ENCODE measurements at places on chromosomes 2 and 18.

DNA sequence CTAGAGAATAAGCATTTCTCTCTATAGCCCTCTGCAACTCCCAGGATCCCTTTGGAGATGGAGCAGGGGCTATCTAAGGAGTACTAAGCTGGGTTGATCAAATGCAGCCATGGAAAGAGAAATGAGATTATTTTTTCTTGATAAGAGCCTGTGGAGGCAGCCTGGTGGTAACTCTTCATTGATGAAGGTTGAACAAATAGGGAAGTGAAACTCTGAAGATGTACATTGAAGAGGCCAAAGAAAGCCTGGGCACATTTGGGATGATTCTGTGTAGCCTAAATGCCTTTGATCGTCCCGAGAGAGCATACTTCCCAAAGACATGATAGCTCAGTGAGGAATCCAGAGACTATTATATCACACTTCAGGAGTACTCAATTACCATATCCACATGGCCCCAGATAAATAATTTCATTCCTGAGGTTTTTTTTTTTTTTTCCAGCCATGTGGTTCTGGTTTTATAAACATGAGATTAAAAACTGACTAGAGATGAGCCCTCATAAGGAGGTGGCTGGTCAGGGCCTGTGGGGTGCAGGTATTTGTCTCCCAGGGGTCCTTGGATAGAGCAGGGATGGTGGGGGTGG is 192.5 kb downstream of the TPGS2 start:
- DNase-seq, result no peak

DNA sequence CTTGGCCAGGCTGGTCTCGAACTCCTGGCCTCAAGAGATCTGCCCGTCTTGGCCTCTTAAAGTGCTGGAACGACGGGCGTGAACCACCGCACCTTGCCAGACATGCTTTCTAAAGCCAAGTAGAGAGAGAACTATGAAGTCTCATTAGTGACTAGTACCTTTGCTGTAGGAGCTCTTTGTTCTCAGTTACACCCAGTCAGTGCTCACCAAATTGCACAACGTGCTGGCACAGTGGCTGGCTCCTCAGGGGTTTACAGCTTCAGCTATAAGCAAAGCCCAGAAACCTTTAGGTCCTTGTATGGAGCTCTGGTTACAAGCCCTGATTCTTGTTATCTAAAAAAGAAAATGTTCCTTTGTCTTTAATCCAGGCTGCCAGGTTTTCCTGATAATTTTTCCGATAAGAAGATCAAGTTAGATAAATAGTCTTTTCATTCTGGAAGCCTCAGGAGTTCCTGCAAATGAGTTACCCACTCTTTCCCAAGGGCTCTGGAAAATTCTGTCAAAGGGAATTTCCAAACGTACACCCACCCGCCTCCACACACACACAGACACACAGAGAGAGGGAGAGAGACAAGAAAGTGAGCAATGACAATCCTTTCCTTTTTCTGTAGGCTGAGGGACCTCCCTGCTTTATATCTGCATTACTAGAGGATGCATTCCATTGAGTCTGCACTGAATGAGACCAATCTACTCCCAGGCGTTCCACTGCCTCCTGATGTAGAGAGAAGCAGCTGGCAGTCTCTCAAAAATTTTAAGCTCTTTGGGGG is 100.2 kb upstream of the CSRNP3 start:
- DNase-seq, result no peak

- DNase-seq, result no peak
These were observed 110.7 kb downstream of the QPCT start for GRCh38 chr2:37454851-37455762.

- DNase-seq, result no peak
These were observed 392.1 kb upstream of the RAB12 start for GRCh38 chr18:8217051-8217564.

DNA sequence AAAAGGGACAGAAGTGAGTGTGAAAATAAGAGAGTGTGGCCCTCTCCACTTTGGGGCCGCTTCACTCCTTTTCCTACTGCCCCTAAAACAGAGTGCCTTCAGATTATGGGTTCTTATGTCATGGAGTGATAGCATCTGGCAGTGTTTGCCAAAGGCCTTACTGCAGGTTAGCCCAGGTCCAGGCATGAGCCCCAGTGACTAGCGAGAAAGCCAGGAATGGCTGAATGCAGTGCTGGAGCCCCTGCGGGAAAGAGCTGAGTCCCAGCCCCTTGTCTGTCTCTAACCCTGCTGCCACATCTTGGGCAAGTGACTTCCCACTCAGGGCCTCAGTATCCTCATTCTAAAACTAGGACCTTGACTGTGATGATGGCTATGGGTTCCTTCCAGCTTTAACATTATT is 6.0 kb downstream of the IGFBP5 start:
- no peak for DNase-seq

- no peak for DNase-seq
These were observed 45.4 kb upstream of the KIF5C start for GRCh38 chr2:148829618-148830017.
